ENCODE measurements at places on chromosomes 11 and 22.

GRCh38 chr11:914204-914603, 3.6 kb upstream of the CHID1 start:
- no peak for DNase-seq

- no peak for DNase-seq
Observed at GRCh38 chr11:62914416-62914815, 6.7 kb downstream of the CHRM1 start.

- DNase-seq = peak; percentile 78
Observed at GRCh38 chr22:42444077-42444904, 12.1 kb upstream of the NFAM1 start.

- DNase-seq = no peak
Observed at GRCh38 chr22:37440875-37441274, 13.6 kb upstream of the ELFN2 start.

DNA sequence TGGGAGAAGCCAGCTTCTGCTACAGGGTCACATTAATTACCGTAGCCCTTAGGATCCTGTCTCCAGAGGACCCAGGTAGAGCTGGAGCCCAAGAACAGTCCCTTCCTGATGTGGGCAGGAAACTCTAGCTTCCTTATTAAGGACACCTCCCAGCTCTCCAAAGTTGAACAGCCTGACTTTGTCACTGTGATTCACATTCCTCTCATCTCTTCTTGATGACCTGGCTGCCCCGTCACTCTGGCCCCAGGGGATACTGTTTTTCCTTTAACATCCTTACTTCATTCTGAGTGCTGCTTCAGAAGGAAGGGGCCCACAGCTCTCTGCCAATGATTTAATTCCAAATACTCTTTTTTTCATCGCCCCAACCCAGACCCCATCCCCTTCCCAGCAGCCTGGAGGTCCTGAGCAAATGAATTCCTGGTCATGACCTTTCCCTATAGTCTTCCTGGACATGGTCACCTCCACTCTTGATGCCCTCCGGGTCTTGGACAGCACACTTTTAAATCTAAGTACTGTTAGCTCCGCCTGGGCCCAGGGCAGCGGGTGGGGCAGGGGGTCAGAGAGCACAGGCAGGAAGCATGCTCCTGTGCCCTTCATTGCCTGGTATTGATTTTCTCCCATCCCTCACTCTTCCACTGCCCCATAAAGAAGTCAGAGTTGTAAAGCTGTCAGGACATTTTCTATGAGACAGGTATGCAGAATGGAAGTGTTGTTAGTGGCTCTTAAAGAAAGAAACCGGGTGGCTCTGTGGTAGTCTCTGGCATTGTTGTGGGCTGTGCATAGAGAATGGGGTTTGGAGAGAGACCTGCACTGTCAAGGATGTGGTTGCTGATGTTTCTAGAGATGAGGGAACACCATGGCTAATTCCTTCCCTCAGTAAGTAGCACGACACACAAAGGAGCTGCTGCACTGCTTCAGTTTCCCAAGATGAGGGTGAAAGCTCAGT, 22.3 kb upstream of the SPON1 start:
- no peak for DNase-seq

DNA sequence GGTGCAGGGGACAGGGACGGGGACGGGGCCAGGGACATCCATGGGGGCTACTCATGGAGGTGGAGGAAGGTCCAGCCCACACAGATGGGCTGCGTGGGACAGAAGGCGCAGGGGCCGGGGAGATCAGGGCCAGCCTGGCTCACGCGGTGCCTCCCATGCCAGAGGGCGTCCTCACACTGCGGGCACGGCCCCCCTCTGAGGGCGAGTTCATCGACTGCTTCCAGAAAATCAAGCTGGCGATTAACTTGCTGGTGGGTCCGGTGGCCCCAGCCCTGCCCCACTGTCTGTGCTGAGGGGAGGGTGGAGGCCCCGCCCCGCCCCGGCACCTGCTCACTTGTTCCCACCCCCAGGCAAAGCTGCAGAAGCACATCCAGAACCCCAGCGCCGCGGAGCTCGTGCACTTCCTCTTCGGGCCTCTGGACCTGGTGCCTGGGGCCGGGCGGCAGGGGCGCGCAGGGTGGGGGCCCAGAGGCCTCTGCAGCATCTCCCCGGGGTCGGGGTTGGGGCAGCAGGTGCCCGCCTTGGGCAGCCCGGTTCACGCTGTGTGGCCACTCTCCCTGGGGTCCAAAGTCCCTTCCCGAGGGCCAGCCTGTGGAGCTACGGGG, 15.8 kb downstream of the EPS8L2 start:
- DNase-seq = peak; percentile 80

DNA sequence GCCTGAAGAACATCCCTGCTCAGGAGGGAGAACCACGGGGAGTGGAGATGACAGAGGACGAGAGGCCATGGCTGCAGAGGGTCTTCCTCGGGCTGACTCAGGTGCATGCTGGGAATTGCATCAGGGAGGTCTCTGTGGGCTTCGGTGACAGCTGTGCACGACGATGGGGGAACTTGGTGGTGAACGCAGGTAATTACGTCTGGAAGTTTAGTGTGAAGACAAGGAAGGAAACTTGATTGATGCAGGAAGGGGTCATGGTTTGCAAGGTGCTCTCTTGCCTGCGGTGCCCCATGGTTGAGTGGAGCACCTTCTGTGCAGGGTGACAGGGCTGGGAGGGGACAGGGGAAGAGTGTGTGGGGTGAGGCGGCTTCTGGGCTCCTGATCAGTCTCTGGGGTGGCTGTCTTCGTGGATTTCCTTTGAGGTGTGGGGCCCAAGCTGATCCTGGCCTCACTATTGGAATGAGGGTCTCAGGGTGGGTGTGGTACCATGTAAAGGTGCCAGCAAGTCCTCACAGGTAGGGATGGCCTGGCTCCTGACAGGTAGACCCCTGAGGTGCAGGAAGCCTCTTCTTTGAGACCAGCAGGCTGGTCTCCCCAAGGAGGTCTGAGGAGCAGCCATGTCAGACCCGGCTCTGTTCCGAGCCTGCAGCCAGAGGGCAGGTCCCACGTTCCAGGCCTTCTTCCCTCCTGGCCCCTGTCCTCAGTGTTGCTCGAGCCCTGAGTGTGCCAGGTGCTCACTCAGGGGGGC, 1020.1 kb downstream of the TBC1D22A start:
- no peak for DNase-seq

DNA sequence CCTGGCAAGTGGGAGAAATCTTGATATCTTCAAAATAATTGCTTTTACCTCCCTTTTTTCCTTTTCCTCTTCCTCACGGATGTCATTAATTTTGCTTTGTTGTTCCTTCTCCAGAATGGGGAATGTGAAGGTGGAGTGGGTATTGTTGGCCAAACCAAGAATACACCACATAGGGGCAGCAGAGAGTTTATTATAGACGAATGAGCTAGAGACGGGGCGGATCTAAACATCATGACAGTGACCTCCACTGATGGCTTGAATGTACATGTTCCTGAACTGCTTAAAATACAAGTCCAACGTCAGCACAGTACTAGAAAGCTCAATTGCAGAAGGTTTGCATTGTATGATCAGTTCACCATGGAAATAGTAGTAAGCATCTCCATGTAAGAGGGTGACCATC, 122.3 kb upstream of the SNX19 start:
- DNase-seq = peak; percentile 20

DNA sequence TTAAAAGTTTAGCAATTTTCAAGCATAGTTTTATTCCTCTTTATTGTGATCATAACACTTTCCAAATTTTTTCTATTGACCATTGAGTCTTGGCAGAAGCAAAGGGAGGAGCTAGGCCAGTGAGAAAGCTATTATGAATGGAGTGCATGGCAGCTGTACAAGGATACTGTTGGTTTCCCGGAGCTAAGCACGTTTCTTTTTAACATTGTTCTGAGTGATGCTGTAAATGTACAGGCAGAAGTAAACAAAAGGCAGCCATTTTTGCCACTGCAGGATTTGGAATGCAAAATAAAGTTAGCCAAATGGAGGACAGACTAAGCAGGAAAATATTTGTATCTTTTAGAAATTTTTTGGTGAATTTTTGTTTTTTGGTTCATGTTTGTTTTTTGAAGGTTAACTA, 16.2 kb downstream of the CBL start:
- DNase-seq = no peak

GRCh38 chr11:74534216-74534945, 40.9 kb upstream of the LIPT2 start:
- DNase-seq = no peak

DNA sequence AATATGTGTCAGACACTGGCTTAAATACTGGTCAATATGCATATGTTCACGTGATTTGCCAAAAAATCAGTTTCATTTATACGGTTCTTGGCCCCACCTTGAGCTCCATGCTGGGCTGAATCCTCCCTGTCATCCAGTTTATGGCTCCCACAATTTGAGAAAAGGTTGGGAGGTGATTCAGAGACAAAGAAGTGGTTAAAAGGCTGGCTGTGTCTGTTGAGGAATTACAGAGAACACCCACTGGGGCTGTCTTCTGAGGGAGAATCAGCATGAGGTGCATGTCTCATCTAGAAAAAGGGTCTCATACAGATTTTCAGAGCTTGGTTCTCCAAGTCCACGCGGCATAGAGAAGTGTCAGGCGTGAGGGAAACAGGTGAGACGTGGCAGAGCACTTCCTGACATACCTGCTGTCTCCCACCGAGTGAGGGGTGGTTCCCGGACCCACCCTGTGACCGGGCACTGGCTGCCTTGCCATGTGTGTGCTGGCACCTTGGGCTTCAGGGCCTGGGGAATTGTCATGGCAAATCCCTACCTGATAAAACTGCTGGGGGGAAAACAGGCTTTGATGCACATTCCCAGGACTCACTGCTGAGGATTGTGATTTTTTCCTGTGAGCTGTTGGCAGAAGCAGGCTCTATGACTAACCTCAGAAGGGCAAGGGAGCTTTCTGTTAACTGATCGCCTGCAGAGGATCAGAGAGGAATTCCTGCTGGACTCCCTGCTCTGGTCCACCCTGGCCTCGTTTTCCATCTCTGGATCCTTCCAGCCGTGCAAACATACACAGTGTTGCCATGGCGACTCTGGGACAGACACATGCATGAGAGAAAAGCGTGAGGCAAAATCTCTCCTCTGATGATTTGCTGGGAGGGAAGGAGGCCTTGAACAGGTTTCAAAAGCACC, 223.6 kb downstream of the ADAMTS15 start:
- DNase-seq = no peak

DNA sequence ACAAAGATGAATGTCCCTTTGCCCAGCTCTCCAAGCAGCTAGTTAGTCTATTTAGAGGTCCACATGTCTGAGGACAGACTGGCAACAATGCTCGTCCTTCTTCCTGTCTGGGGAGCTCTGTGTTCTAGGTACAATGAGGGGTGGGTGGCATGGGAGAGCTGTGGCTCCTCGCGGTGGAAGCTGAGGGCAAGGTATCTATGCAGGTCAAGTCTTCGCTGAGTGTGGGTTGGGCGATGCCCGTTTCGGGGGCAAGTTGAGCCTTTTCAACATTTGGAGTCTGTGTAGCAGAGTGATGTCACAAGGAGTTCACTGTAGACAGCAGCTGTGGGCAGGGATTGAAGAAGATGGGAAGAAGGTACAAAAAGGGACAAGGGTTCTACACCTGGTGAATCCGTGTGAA, 163.2 kb downstream of the FEZ1 start:
- DNase-seq = no peak

DNA sequence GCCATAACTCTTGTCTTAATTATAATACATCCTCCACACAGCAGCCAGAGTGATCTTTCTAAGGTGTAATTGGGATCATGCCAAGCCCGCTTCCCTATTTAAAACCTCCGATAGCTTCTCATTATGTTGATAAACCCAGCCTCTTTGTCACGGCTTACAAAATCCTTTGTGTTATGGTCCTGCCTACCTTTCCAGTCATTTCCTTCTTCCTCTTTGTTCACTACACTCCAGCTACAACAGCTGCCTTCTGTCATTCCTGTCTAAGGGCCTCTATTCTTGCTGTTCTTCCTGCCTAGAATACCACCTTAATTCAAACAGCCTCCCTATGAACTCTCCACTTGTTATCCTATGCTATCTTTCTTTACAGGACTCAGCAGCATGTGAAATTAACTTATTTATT, 70.6 kb upstream of the CAPRIN1 start:
- no peak for DNase-seq

GRCh38 chr11:59560702-59561473, 49.5 kb downstream of the OR4D9 start:
- peak; percentile 83 for DNase-seq

Measured in GM20000 (cell line).